Stimulated activated CD4-positive, alpha-beta T cell treated with anti-CD3 and anti-CD28 coated beads, Interleukin-4, amount 100 ng/mL, for 4 hours (primary cell): ENCODE measurements at places on chromosomes 4 and X.

GRCh38 chr4:139656614-139657486, 8.8 kb upstream of the MGST2 start:
- no peak for DNase-seq

- DNase-seq: peak; percentile 55
These were observed 222.4 kb downstream of the CRLF2 start for GRCh38 chrX:989959-990510.

- DNase-seq: no peak
These were observed 79.5 kb downstream of the HMGB2 start for GRCh38 chr4:173254646-173255045.

- DNase-seq: no peak
These were observed 2.1 kb downstream of the TET2 start for GRCh38 chr4:105148776-105149175.

- DNase-seq: no peak
These were observed 19.8 kb upstream of the KLF3 start for GRCh38 chr4:38644201-38644600.

DNA sequence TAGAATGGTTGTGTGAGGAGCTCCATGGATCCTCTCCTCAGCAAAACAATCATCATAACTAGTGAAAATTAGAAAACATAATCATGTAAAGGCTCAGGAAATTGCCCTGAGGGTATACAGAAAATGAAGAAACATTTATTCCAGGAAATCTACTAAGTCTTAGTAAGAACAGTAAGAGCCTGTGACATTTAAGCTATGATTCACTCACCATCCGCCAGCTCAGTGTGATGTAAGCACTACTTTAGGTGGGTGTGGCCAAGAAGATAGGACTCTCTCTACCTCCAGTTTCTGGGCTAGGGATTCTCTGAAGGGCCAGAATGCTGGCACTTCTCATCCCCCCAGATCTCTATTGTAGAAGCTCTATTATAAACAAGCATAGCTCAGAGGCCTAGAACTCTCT, 147.5 kb downstream of the DLG3 start:
- DNase-seq: no peak
